Camera-type eye (tissue), 1 donor: ENCODE measurements at places on chromosomes 6 and 20. TPM values are rescaled to one million over a fixed set of nuclear protein-coding genes. Genes with fewer than 3 reads are reported as not detected.

Gene CRIP3
- total RNA-seq, result not detected

Gene TXNDC5
- 112 TPM for total RNA-seq

Gene PAX1
- total RNA-seq, result 0.33 TPM

Gene GATA5
- not detected for total RNA-seq

Gene HLA-DRA
- total RNA-seq, result 40.0 TPM

Gene CHRNA4
- 12.0 TPM for total RNA-seq

Gene TMEM217
- 0.44 TPM for total RNA-seq

Gene RARS2
- total RNA-seq, result 58.4 TPM

Gene ZBTB46
- total RNA-seq, result 12.1 TPM

Gene SLC17A3
- total RNA-seq, result not detected

Gene SPO11
- not detected for total RNA-seq

Gene COL11A2
- 39.0 TPM for total RNA-seq

Gene SUMO4
- total RNA-seq, result 16.1 TPM

Gene EEF1A1
- 15,027 TPM for total RNA-seq

Gene KCNK5
- total RNA-seq, result 2.4 TPM

Gene OPN5
- total RNA-seq, result 0.33 TPM

Gene KIAA1755
- total RNA-seq, result 24.9 TPM

Gene ENPP1
- total RNA-seq, result 10.3 TPM

Gene RBM24
- 56.3 TPM for total RNA-seq

Gene PKHD1
- total RNA-seq, result 0.66 TPM

Gene SKIC2
- 47.2 TPM for total RNA-seq

Gene RUNX2
- 5.1 TPM for total RNA-seq

Gene CDYL
- 39.9 TPM for total RNA-seq

Gene TFAP2A
- total RNA-seq, result 30.1 TPM

Gene MCM8
- 14.3 TPM for total RNA-seq

Gene CYP39A1
- 18.6 TPM for total RNA-seq

Gene GLP1R
- total RNA-seq, result 0.88 TPM

Gene CLVS2
- total RNA-seq, result 11.6 TPM

Gene GFRA4
- not detected for total RNA-seq

Gene SIRPD
- total RNA-seq, result not detected

Gene SLC17A2
- not detected for total RNA-seq

Gene HLA-DPA1
- total RNA-seq, result 7.6 TPM

Gene DEFB124
- not detected for total RNA-seq

Gene BMP6
- 13.1 TPM for total RNA-seq

Gene PPP1R14C
- 5.1 TPM for total RNA-seq

Gene PIGT
- total RNA-seq, result 26.3 TPM

Gene L3MBTL3
- total RNA-seq, result 22.4 TPM

Gene C6orf58
- not detected for total RNA-seq

Gene HLA-DQB1
- total RNA-seq, result 0.27 TPM

Gene GNL1
- 37.2 TPM for total RNA-seq

Gene KCNK16
- total RNA-seq, result not detected

Gene SLC22A7
- total RNA-seq, result not detected

Gene TNFRSF6B
- 5.4 TPM for total RNA-seq

Gene IPCEF1
- total RNA-seq, result 2.1 TPM

Gene HTR1E
- 0.33 TPM for total RNA-seq

Gene LY6G6D
- total RNA-seq, result not detected
